ENCODE measurements at places on chromosomes 16 and 17.

- DNase-seq, result no peak
These were observed 233.4 kb upstream of the NLRP1 start for GRCh38 chr17:5817475-5818395.

- no peak for DNase-seq
These were observed 247.7 kb downstream of the UTP18 start for GRCh38 chr17:51508048-51508447.

GRCh38 chr17:74201250-74201649 is 2.2 kb upstream of the RPL38 start:
- peak; percentile 24 for DNase-seq

- DNase-seq, result no peak
These were observed 31.8 kb downstream of the MRM1 start for GRCh38 chr17:36632916-36633771.

- no peak for DNase-seq
These were observed 32.2 kb downstream of the RNF157 start for GRCh38 chr17:76208120-76208519.

DNA sequence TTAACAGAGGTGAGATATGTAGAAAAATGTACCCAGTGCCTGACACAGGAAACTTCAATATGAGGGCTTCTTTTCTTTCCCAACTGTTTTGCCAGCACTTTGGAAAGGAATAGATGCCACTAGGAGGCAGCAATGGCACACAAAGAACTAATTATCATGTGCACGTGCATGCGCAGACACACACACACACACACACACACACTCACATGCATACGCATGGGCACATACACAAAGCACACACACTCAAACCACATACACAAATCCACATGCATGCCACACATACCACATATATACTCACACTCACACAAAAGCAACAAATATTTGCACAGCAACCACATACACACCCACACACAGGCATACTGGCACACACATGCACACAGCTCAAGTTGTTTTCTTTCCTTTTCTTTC is 8.8 kb upstream of the CEP112 start:
- peak; percentile 26 for DNase-seq

DNA sequence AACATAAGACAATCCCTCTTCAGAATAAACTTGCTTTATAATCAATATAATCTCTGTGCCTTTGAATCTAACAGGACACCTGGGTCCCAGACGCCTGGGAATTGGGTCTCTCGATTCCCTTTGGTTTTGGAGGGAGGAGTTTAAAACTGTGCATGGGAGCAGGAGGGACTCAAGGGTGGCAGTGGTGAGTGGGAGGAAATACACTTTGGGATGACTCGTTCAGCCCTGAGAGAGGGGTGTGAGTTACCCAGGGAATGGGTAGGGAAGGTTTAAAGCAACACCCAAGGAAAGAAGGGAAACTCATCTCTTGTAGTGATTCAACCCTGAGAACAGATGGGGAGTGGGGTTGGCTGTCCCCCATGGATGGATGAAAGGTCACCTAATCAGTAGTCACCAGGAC is 1.6 kb downstream of the RANGRF start:
- DNase-seq, result no peak

GRCh38 chr17:2710803-2711607 is 559 bp downstream of the CLUH start:
- no peak for DNase-seq

GRCh38 chr16:73396556-73396955 is 348.6 kb upstream of the ZFHX3 start:
- no peak for DNase-seq

- DNase-seq, result no peak
These were observed 39.5 kb downstream of the MRC2 start for GRCh38 chr17:62666801-62667591.

DNA sequence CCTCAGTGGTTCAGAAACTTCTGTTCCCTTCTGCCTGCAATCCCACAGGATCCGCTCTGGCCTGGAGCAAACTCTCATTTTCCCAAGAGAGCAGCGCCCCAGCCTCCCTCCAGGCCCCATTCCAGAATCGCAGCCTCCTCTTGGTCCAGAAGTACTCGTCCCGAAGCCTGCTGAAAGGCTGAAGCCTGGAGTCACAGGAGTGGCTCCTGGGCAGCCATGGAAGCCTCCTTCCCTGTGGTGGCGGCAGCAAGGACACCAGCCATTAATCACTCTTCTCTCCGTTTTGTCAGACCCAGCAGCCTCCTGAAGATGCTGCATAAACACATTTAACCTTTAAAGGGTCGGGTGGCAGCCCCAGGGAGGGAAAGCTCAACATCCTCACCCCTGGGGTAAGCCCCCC is 66.9 kb upstream of the TNRC6C start:
- DNase-seq, result no peak

DNA sequence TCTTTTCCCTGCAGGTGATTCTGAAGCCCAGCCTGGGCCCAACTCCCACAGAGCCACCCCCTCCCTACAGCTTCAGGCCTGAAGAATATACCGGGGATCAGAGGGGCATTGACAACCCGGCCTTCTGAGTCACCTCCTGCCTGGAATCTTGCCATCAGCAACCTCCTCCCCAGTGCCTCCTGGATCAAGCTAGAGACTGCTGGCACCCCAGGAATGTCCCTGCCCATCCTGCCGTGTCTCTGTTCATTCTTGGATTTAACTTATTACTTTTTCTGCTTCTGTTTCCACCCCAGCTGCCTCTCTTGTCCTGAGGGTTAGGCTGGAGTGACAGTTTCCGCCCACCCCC is 4.9 kb downstream of the TMEM92 start:
- DNase-seq, result no peak

GRCh38 chr16:2846511-2847310 is 11.3 kb downstream of the PRSS22 start:
- no peak for DNase-seq
